ENCODE measurements at places on chromosomes 13 and 19.

GRCh38 chr13:92549276-92549675, 677.3 kb upstream of the GPC6 start:
- DNase-seq: no peak

GRCh38 chr13:27011661-27012060, 159.9 kb downstream of the USP12 start:
- no peak for DNase-seq

GRCh38 chr13:33865945-33866344, 48.0 kb downstream of the RFC3 start:
- no peak for DNase-seq

- DNase-seq: no peak
Measured at GRCh38 chr19:31058676-31059340, 290.4 kb downstream of the TSHZ3 start.

DNA sequence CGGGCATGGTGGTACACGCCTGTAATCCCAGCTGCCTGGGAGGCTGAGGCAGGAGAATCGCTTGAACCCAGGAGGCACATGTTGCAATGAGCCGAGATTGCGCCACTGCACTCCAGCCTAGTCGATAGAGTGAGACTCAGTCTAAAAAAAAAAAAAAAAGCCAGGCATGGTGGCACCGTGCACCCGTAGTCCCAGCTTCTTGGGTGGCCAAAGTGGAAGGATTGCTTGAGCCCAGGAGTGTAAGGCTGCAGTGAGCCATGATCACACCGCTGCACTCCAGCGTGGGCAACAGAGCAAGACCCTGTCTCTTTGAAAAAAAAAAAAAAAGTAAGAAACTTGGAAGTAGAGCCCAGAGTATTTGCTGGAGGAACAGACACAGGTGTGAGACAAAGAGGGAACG, 27.7 kb downstream of the CCDC8 start:
- DNase-seq: no peak

GRCh38 chr19:30342901-30343300, 29.3 kb upstream of the ZNF536 start:
- no peak for DNase-seq

DNA sequence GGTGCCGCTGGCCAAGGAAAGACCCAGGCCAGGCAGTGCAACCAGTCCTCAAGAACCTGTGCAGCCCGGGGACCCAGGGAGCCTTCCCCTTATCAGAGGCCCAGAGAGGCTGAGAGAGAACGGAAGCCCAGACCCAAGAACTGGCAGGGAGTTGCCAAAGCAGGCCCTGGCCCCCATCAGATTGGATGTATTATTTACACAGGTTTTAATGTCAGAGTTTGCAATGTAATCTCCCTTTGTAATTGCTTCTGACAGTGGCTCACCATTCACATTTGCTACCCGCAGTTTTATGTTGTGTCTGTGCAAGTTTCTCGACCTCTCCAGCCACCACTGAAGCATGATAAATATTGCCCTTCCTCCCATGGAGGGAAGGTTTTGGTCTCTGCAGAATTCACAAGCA, 660.9 kb downstream of the LIG4 start:
- peak; percentile 13 for DNase-seq

GRCh38 chr19:6018786-6019185, 40.8 kb upstream of the RANBP3 start:
- no peak for DNase-seq

GRCh38 chr19:40687525-40688016, 2.9 kb downstream of the NUMBL start:
- no peak for DNase-seq

GRCh38 chr13:72716776-72717175, 10.7 kb downstream of the MZT1 start:
- DNase-seq: no peak

- no peak for DNase-seq
Measured at GRCh38 chr19:5547881-5548280, 19.9 kb downstream of the TINCR start.

DNA sequence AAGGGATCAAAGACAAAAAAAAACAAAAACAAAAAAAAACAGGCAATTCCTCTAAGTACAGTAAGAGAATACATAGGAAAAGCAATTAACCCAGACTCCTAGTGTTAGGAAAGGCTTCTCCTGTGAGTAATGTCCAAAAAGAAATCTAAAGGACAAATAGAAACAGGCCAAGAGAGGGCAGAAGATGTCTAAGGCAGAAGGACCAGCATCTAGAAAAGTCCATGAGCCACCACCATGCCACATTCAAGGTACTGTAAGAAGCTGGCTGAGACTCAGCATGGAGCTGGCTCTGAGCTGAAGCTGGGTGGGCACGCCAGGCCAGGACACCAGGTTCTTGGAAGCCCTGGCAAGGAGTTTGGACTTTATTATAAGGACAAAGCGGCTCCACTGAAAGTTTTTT, 118.1 kb upstream of the FRY start:
- no peak for DNase-seq

DNA sequence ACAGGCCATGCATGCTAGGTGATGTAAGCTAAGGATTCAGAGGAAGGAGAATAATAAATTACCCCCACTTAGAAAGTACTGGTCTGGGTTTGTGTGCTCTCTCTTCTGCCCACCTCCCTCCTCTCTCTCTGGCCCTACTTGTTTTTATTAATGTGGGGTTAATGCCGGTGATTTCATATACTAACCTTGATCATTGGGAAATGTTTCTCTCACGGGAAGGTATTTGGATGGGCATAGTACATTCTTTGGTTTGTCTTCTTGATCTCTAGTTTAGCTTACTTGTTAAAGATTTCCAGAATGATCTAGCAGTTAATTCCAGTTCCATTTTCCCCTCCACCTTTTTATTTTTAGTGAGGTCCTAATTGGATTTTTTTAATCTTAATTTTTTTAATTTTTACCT, 24.6 kb downstream of the ARHGAP35 start:
- no peak for DNase-seq

DNA sequence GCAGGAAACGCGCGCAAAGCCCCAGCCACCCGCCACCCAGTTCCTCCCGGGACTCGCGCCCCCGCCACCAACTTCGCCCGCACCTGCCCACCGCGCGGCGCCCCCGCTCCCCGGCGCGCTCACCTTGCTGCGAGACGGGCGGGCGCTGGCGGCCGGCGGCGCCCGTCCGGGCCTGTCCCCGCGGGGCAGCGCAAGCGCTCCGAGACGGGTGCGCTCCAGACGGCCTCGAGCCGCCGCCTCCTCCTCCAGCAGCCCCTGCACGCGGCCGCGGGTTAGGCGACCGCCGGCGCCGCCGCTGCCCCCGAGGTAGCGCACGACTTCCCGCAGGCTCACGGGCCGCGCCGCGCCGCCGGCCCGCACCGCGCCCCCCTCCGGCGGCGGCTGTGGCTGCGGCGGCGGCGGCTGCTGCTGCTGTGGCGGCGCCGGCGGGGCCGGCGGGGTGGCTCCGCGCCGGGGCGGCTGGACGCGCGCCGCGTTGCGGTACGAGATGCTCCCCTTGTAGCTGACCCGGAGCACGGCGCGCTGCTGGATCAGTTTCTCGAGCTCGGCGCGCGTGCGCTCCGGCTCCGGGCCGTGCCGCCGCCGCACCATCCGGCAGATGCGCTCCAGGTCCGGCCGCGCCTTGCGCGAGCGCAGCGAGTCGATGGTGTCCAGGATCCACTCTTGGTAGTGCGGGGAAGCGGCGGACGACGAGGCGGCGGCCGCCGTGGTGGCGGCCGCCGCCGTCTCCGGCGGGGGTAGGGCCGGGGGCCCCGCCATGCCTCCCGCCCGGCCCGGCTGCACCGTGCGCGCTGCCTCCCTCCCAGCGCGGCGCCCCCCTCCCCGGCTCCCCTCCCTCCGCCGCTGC, 666 bp downstream of the SAMD1 start:
- peak; percentile 76 for DNase-seq

GRCh38 chr13:109783447-109783814, 3.0 kb downstream of the IRS2 start:
- DNase-seq: no peak

- no peak for DNase-seq
Measured at GRCh38 chr19:39170386-39171231, 26.2 kb upstream of the NCCRP1 start.

- no peak for DNase-seq
Measured at GRCh38 chr19:51071095-51071405, 6.2 kb upstream of the KLK13 start.

- DNase-seq: no peak
Measured at GRCh38 chr13:31191748-31192147, 8.0 kb upstream of the B3GLCT start.

GRCh38 chr19:30441011-30441410, 68.8 kb downstream of the ZNF536 start:
- DNase-seq: no peak

DNA sequence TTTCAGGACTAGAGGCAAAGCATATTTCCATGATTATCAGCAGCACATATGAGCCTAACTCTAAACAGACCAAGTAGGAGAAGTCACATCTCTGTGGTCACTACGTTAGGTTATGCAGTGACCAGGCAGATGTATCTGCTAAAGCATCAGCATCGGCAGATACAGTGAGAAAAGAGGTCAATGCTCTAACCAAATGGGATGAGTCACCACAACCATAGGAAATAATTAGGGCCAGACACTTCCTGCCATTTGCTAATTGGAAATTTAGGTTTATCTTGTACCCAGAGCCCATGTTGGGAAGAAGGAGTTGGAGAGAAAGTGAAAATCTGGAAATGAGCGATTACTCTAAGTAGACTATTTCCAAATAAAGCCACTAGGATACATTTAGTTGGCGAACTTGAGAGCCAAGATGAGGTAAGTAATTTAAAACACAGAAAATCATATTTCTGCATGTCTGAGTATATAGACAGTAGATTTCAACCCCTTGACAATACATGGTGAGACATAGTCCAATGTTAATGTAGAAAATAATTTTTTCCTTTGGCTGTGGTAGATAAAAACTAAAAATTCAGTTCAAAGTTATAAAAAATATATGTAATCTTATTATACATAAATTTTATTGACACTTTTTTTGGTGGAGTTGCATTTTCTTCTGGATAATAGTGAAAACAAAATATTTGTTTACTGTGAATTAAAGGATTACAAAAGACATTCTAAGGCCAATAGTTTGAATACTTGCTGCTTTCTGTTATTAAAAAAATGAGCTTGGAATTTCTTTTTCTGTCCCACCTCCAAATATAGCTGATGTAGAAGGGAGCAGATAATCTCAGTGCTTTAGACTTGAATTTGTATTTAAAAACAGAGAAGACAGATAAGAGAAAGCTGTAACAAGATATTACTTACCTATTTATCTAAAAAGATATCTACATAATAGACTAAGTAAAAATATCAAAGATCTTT, 104.4 kb upstream of the CSNK1A1L start:
- DNase-seq: no peak

DNA sequence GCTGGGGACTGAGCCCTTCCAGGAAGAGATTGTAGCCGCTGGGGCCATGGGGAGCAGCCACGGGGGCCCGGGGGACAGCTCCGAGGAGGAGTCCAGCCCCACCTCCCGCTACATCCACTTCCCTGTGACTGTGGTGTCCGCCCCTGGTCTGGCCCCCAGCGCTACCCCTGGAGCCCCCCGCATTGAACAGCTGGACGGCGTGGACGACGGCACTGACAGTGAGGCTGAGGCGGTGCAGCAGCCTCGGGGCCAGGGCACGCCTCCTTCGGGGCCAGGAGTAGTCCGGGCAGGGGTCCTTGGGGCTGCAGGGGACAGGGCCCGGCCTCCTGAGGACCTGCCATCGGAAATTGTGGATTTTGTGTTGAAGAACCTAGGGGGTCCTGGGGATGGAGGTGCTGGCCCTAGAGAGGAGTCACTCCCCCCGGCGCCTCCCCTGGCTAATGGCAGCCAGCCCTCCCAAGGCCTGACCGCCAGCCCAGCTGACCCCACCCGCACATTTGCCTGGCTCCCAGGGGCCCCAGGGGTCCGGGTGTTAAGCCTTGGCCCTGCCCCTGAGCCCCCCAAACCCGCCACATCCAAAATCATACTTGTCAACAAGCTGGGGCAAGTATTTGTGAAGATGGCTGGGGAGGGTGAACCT, 9.6 kb downstream of the IGFLR1 start:
- no peak for DNase-seq

DNA sequence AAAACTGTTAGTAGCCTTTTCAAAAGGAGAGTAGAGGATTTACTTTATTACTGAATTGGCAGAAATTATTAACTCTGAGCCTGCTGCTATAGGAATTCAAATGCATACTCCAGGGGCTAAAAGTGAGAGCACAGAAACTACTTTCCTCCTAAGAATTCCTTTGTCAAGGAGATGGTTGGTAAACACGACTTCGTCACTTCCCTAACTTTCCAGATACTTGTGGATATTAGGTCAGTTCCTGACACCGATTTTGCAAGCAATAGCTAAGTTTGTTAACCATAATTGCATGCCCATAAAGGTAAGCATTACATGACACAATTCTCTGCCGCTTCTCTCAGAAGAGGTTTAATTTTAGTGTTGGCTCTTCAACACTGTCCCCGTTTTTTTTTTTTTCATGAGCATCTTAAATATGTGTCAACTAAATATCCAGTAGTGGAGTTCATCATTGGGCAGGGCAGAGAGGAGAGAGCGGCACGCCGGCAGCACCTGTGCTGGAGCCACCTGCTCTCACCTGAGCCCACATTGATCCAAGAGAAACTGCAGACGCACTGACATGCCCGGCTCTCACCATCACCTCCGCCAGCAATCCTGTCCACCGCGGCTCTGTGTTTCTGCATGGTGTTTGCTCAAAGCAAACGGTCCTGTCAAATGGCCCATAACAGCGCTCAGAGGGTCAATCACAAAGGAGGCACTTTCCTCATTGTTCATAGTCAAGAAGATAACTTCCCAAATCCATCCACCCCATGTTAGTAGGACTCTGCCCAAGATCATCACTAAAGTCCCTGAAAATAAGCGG, 2.6 kb downstream of the MED26 start:
- no peak for DNase-seq

DNA sequence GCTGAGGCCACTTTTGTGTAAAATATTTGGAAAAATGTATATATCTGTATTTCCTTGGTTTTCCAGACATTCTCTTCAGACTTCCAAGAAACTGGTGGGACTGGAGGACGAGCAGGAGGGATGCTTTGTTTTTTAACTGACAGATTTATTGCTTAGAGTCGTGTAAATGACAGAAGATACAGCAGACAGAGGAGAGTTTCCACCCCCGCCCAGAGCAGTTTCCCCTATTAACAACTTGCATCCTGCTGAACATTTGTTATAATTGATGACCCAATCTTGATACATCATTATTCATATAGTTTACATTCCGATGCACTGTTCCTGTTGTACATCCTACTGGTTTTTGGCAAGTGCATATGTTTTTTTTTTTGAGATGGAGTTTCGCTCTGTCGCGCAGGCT, 7.1 kb upstream of the DOCK6 start:
- no peak for DNase-seq

DNA sequence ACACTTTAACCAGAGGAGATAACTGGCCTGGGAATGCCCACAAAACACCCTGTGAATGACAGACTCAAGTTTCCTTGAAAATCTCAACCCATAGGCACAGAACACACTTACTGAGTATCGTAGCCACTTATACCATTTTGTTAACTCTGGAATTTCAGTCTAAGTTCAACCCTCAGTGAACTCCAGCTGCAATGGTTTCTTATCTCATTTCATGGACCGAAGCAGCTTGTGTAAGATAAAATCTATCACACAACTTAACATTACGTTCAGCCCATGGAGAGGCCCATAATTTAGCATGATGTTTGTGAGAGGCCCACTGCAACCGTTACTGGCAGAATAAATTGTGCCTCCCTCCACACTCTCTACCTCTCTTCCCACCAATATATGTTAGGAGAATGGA, 323.0 kb downstream of the DNAJC15 start:
- no peak for DNase-seq

GRCh38 chr19:50500060-50500752, 10.8 kb downstream of the JOSD2 start:
- DNase-seq: peak; percentile 55

- DNase-seq: no peak
Measured at GRCh38 chr19:8449830-8450229, 5.1 kb downstream of the HNRNPM start.

Measured in right kidney (tissue), 9 donors.